ENCODE measurements at places on chromosomes 7 and 10.
A peak's percentile ranks its signal among the peaks of the same experiment; 100 is the strongest.

DNA sequence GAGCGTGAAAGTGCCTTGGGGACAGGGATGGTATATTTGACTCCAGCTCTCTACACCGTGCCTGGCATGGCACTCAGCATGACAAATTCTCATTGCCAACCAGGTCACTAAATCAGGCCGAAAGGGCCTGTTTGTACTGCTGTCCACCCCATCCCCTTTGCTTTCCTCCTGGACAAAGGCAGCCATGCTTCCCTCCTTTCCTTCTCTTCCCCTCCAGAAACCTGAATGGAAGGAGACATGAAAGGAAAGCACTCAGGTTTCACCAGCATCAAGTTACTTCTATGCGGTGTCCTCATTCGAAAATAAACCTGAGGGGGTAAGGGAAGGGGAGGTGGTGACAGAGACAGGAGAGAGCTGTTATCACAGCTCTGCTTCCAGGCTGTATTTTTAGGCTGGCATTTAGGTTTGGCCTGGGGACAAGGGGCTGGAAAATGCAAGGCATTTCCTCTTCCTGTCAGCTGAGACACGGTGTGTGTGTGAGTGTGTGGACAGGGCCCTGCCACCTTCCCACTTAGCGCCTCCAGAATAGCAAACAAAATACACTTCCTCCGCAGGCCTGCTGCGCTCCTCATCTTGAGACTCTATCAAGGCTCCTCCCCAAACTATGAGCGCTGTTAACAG, 79.9 kb upstream of the COL13A1 start:
- DNase-seq = peak; percentile 26

- DNase-seq = no peak
Measured at GRCh38 chr10:123558651-123559050, 107.5 kb upstream of the GPR26 start.

- no peak for DNase-seq
Measured at GRCh38 chr7:1856161-1856887, 186.2 kb downstream of the ELFN1 start.

DNA sequence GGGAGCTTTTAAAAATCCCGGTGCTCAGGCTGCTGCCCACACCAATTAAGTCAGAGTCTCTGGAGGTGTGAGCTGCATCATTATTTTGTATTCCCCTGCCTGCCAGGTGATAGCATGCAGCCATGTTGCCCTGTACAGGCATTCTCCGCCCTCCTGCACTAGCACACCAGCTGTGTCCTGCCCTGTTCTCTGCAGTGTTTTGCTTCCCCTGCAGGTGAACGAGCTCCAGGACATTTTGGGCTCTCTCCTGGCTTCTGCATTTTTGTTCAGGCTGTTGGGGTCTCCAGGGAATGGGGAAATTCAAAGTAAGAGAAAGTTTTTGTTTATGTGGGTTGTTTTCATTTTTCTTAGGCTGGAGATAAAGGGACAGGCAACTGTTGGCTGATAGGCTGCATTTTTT, 271.0 kb upstream of the COBL start:
- no peak for DNase-seq

DNA sequence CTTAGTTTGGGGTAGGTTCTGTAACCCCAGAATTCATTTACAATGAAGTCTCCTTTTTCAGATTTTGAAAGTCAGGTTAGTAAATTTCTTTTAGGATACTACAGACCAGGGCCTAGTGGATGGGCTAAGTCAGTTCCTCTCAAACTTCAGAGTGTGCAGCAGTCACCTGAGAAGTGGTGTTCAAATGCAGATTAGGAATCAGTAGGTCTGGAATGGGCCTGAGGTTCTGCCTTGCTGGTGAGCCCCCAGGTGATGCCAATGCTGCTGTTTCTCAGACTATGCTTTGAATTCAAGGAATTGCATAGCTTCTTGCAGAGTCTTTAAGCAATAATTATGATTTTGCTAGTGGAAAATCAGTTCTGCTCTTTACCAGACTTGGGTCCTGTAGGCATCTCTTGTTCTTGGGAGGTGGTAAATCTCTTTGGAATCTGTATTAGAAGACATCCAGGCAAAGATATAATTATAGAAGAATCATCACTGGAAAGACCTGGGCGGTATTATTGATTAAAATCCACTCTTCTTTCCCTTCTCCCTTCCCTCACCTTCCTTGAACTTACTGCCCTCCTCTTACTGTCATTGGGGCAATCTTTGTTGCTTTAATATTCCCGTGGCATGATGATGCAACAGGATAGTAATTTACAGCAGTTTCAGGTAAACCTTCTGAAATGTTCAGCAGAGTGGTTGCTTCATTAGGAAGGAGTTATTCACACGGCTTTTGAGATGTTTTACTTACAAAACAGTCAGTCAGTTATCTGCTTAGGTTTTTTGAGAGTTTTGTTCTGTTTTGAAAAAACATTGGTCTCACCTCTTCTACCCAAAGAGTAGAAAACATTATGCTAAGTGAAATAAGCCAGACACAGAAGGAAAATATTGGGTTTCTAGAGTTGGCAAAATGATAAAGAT, 87.2 kb downstream of the NRF1 start:
- DNase-seq = no peak

DNA sequence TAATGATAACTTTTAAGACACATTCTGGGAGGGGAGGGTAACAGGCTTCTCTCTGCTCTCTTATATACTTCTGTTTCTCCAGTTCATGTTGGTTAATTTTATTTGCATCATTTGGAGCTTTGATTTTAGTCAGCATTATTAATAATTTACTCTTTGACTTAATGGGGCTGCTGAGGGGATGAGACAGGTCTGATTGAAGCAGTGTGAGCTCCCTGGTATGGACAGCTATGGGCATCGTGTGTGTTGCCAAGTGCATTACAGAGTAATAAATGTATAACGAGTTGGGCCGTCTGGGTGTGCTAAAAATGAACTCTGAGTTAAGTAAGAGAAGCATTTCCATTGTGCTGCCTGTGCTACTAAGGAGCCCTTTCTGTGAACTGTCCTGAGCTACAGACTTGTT, 31.7 kb upstream of the IKZF1 start:
- DNase-seq = no peak

DNA sequence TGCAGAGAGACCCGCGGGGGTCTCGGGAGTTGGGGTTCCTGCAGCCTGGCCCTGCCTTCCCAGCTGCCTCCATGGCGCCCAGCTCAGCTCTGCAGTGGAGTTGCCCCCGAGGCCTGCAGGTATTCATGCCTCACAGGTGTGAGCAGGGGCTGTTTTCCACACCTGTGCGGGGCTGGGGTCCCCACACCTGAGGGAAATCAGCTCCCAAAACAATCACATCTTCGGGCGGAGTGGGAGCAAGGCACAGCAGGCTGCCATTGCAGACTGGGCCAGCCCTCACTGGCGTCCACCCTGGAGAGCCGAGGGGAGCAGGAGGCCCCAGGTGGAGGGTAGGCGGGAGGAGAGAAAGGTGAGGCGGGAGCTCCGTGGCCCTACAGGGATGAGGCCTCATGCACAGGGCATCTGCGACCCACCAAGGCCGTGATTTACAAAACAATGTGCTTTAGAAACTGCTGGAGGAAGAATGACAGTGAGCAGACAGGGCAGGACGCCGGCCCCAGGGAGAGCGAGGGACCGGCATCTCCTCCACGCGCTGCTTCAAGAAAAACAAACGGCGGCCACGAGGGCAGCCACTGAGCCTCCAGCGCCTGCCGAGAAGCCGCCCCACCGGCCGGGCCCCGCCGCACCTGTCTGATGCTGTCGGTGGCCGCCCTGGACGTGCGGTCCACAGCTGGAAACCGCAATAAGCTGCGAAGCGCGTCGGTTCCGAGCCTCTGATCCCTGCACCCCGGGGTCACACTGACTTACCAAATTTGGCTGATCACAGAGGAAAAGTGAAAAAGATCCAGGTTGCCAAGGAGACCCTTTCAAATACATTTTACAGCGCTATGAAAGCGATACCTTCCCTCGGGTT, 53.0 kb upstream of the PDGFA start:
- DNase-seq = no peak

- DNase-seq = no peak
Measured at GRCh38 chr10:14523286-14523685, 192.6 kb upstream of the FRMD4A start.

DNA sequence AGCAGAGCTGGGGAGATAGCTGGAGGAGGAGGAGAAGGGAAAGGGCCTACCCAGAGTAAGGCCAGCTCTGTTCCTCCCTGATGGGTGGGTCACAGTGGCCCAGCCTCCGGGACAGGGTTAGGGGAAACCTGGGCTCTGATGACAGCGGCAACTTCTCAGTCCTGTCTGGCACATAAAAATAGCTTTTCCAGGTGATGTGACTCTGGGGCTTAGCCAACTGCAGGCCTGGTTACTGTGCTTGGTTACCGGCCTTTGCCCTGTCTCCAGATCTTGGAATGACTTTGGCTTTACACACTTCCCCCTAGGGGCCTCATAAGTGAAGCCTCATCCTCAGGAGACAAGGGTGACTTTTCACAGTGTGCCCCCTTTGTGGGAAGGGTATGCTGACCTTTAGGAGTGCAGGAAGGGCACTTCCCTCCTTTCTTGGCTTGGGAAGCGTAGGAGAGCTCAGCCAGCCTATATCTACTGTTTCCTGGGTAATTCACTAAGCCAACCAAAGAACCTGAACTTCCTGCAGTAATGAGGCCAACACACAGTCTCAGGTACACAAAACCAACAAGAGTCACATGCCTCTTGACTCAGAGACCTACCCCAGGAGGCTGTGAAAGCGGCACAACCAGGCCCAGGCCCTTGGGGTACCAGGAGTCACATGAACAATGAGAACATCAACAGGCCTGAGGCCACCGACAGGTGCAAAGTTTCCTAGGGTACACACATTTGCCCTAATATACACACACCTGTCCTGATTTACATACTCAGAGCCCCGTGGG, 11.7 kb upstream of the HILPDA start:
- no peak for DNase-seq

DNA sequence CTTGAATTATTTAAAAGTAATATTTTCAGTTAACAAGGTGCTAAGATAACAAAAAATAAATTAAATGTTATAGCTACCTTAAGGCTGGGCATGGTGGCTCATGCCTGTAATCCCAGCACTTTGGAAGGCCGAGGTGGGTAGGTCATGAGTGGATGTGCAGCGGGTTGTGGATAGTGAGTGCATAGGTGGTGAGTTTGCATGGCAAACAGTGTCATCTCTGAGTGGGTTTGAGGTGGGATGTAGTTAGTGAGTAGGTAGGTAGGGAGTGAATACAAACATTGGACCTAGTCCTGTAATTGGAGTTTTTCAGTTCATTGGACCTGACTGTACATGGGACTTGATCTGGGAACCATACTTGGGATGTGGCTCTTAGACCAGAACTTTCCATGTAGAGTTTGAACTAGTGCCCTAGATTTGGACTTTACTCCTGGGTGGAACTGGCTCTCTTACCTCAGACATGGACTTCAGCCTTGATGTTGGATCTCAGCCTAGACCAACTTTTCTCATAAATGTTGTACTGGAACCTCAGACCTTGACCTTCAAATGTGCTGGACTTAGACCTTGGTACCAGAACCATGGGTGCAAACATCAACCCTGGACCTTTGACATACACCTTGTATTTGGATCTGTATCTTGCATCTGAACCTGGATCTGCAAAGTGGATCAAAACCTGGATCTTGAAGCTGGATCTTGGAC, 47.0 kb downstream of the SEC61G start:
- DNase-seq = no peak

All from foreskin melanocyte (primary cell).